ENCODE measurements at places on chromosomes 11 and 22.

- DNase-seq = no peak
Observed at GRCh38 chr11:128628325-128628673, 40.9 kb upstream of the ETS1 start.

DNA sequence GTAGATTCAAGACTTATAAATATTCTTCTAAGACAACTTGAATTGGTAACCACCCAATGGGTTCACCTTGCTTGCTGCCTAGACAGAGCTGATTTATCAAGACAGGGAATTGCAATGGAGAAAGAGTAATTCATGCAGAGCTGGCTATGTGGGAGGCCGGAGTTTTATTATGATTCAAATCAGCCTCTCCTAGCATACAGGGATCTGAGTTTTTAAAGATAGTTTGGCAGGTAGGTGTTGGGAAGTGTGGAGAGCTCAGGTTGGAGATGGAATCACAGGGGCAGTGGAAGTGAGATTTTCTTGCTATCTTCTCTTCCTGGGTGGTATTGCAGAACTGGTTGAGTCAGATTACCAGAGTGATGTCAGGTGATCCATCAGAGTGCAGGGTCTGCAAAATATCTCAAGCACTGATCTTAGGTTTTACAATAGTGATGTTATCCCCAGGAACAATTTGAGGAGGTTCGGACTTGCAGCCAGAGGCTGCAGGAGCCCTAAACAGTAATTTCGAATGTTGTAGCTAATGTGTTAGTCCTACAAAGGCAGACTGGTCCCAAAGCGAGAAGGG lies 1448.6 kb upstream of the RAG2 start:
- DNase-seq = no peak

DNA sequence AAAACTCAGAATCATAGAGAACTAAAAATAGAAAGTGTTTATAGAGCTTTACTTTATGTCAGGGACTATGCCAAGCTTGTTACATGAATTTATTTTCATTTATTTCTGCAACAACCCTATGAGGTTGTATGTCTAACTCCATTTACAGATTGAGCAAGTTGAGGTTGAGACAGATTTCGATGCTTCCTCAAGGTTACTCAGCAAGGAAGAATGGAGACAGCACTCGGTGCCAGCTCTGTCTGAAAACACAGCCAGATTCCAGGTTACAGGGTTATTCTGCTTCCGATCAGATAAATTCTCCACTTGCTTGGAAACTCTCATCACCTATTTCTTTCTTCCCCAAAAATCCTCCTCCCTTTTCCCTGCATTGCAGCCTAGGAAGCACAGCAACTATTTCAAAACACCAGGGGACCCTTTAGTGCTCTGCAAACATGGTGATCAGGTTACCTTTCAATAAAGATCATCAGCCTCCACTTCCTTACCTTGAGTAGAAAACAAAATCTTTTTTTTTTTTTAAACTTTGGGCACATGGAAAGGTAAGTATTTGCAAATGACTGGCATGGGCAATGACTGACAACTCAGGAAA lies 7.0 kb downstream of the MMP3 start:
- DNase-seq = no peak

- DNase-seq = no peak
Observed at GRCh38 chr11:44556735-44557409, 8.6 kb upstream of the CD82 start.

- peak; percentile 82 for DNase-seq
Observed at GRCh38 chr11:118267486-118267885, 3.4 kb upstream of the MPZL2 start.

- DNase-seq = no peak
Observed at GRCh38 chr11:75740681-75741080, 23.0 kb downstream of the MOGAT2 start.

DNA sequence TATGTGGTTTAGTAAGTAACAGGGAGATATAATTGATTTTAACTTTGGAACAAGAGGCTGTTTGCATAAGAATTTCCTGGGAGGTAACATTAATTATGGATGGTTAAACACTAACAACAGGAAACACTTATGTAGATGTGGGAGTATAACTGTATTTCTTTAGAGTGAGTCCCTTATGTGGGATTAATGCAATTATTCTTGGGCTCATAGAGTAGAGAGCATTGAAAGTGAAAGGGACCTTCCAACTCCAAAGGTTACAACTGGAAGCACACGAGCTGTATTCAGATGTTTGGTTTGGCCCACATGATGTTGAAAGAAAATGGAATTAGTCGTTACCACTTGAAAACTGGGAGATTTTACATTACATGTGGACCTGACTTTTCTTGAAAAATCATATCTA lies 53.5 kb downstream of the BBOX1 start:
- peak; percentile 32 for DNase-seq
